ENCODE measurements at places on chromosomes 13 and 19.
A peak's percentile ranks its signal among the peaks of the same experiment; 100 is the strongest.

DNA sequence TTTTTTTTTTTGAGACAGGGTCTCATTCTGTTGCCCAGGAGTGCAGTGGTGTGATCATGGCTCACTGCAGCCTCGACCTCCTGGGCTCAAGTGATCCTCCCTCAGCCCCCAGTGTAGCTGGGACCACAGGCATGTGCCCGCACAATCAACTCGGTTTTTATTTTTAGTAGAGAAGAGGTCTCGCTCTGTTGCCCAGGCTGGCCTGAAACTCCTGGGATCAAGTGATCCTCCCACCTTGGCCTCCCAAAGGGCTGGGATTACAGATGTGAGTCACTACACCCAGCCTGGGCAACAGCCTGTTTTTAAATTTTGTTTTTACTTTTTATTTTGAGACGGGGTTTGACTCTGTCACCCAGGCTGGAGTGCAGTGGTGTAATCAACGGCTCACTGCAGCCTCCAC is 2.3 kb upstream of the KDM4B start:
- no peak for DNase-seq

DNA sequence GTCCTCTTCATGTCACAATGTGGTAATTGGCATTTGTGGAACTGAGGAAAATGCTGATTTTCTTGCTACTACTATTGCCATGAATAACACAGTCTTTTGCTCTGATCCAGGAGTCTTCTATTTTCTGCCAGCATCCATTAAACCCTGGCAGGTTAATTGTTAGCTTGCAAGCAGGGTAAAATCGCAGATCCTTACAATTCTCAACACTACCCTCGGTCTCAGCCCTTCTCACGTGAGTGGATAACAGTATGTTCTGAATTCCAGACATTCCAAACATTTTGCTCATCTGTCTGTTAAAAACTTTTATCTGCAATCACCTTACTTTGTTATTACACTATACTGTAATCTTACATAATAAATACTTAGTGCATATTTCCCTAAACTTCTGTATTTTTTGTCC is 251.3 kb upstream of the ATXN8OS start:
- no peak for DNase-seq

DNA sequence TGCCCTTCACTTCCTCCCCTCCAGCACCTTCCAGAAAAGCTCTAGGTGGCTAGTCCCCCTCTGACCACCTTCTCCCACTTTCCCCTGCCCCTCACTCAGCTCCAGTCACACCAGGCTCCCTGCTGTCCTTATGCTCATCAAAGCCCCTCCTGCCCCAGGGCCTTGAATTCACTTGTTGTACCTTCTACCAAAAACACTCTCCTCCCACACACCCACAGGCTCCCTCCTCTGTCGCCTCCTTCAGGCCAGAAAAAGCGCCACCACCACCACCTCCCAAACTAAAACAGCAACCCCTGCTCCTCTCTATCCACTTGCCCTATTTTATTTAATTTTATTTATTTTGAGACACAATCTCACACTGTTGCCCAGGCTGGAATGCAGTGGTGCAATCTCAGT is 4.8 kb upstream of the CEACAM16 start:
- DNase-seq: peak; percentile 65

DNA sequence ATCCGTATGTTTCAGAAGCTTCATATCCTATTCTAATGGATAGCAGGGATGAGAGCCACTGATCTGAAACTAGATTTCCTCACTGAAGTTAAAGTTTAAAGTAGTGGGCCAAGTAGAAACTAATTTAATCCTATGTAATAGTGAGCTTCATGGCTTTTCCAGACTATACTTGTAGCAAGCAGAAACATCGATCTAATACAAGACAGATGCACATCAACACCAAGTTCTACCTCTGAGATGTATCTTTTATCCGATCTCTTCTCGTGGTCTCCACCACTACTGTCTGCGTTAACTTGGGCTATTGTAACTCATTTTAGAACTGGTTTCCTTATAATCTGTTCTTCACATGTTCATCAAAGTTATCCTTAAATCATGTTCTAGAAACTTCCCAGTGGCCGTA is 3.1 kb downstream of the ERCC5 start:
- no peak for DNase-seq

DNA sequence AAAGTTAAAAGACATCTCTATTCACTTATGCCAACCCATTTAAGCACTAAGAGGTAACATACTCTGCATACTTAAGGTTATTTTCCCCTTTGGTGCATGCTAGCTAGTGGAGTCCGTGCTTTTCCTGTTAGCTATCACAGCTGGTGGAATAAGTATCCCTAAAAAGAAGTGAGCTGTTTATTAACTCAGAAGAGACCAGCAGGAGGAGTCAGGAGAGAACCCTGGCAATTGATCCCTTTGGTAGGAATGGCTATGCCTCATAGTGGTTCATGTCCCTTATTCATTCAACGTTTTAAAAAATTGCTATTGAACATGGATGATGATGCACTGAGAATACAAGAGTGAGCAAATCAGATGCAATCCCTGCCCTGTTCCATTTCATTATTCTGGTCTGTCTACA is 12.4 kb upstream of the NEK5 start:
- DNase-seq: no peak

DNA sequence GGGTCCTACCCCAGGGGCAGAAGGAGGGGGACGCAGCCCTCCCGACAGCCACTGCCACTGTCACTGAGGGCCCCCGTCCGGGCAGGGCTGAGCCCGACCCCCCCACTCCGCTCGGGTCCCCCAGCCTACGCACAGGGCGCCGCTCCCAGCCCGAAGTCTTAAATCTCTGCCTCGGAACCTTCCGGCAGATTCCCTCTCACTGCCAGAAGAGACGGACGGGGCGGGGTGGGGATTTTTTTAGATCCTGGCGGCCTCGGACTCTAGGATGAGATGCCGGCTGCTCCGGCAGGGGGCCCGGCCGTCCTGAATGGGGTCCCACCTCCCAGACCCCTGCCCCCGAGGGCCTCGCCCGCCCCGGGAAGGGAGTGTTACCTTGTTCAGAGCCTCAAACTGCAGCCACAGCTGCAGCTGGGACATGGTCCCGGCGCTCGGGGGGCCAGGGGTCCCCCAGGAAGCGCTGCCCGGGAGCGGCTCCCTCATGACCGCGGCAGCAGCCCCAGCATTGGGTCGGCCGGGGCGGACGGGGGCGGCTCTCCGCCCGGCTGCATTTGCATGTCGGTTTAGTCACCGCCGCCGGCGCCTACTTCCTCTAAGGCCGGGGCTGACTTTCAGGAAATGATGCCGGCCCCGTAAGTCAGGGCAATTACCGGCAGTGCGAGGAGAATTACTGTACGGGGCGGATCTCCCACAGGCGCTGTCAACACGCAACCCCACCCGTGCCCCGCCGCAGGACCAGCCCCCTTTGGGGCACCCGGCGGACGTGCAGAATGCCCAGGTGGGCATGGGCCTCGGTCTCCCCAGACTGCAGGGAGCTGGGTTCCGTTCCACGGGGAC is 28.1 kb downstream of the GPX4 start:
- DNase-seq: peak; percentile 81

- DNase-seq: no peak
Observed at GRCh38 chr13:53327680-53328315, 299.2 kb downstream of the OLFM4 start.

DNA sequence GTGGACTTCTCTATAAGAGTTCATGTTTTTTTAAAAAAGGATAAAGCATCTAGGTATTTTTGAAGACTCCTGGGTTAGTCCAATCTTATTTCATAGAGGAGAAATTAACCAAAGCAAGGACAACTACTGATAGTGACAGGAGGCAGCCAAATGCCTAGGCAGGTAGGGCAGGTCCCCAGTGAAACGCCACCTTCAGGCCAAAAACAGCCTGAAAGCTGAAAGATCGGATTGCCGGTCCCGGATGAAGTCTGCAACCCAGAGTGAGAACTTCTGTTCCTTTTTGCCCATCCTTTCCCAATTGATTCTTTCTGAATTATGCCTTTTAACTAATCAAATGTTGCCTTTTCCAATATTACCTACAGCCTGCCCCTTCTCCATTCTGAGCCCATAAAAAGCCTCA is 6.1 kb upstream of the GGACT start:
- no peak for DNase-seq

DNA sequence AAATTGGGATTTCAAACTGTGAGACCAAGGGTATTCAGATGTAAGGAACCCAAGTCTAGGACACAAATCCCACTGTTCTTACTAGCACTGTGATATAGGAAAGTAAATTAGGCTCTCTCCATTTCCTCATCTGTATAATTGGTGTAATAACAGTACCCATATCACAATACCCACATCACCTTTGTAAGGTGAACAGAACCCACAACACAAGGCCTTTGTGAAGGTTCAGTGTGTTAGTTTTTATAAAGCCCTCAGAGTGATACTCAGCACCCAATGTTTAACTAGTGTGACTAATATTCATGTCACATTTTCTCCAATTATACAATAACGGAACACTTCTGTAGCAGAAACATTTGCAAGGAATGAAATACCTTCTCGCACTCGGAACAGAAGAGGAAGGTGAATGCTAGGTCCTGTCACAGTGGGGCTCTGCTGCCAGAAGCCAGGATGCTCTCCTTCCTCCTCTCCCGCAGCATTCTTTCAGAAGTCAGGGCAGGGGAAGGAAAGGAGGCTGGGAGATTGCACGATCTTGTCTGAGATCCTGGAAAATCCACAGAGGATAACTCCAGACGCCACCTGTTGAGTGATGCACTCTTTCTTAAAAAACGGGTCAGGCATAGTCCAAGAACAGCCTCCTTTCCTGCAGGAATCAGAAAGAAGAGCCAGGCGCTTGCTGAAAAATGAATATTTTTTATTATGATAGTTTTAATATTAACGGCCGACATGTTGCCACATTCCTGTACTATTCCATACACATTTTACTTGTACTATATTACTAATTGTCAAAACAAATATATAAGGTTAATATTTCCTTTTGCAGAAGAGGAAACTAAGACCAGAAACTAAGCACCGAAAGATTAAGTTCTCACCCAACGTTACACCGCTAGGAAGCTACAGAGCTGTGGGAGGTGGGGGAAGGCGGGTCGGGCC is 762 bp downstream of the ZNF45 start:
- DNase-seq: peak; percentile 22

All from KBM-7 (cell line).